Activated CD8-positive, alpha-beta memory T cell treated with anti-CD3 and anti-CD28 coated beads for 48 hours (primary cell): ENCODE measurements at places on chromosomes 4 and X.

- no peak for DNase-seq
Measured at GRCh38 chrX:84168095-84168494, 19.9 kb downstream of the RPS6KA6 start.

GRCh38 chr4:87498446-87498900 is 30.7 kb downstream of the SPARCL1 start:
- no peak for DNase-seq

- no peak for DNase-seq
Measured at GRCh38 chrX:47078129-47079043, at the start of gene RGN. TSS of gene RGN (plus strand) at chrX:47078443. CDS start at chrX:47081145, 2,702 bp downstream.

- DNase-seq: no peak
Measured at GRCh38 chr4:99677161-99677560, 19.5 kb upstream of the C4orf54 start.

DNA sequence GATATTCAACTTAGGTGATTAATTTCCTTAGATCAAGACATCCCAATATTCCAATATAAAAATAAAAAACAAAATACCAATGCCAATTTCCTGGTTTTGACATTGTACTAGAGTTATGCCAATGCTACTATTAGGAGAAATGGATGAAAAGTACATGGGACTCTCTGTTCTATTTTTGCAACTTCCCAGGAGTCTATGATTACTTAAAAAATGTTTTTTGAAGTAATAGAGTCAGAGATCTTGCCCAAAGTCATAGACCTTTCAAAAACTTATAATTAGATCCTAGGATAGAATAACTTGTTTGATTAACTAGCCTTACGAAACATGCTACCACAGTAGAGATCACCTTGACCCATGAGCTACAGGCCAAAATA is 73.6 kb upstream of the MAOA start:
- no peak for DNase-seq

DNA sequence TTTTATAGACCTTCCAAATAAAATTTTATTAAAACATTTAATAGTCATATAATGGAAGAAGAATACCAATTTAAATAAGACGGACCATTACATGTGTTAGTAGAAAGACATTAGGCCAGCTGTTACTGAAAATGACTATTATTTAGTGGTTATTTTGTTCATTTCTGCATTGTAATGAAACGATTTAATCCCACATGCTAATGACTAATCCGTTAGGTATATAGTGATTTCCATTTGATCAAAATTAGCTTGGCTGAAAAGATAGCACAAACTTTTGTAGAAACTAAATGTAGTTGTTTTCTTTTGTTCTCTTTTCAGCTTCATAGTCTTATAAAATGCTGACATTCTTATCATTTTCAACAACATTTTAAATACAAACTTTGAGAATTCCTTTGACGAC is 556.1 kb upstream of the TENM3 start:
- no peak for DNase-seq

DNA sequence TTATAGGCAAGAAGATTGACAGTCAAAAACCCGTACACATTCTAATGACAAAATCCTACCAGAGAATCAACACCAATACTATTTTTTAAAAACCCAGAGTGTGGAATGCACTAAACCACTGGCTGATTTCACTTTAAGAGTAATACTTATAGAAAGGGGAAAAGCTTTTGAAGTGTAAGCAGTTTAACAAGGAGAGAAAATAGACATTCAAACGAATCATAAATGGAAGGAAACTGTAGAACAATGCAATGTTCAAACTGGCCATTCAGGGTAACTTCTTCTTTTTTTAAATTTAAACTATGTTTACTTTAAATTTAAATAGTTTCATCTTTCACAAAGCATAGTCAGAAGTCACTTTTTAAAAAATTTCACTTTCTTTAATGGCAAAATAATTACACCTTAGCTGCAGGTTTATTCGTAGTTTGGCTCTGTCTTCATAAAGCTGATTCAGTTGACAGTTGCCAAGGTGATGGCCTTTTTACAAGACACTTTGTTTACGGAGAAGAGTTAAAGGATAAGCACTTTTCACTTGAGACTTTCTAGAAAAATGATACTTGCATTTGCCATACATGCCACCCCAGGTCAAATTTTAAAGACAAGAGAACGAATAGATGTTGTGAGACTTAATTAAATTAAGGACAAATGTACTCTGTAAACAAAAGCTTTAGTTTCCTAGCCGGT is 82.4 kb upstream of the KLF3 start:
- no peak for DNase-seq

DNA sequence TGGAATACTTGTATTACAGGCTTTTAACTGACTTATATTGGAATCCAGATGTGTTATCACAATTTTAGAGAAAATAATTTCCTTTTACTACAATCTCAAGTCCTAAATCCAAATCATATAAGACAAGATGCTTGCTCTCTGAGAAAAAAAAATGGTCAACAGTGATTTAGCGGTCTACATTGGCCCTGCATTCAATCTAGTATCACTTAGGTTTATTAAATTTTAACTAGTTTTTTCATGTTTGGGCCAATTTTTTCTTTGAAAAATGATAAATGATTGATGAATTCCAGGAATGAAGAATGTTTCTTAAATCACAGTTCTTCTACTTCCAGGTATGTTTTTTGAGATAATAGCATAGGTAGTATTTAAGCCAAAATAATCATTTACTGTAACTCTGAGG is 2.8 kb upstream of the FGG start:
- DNase-seq: no peak

DNA sequence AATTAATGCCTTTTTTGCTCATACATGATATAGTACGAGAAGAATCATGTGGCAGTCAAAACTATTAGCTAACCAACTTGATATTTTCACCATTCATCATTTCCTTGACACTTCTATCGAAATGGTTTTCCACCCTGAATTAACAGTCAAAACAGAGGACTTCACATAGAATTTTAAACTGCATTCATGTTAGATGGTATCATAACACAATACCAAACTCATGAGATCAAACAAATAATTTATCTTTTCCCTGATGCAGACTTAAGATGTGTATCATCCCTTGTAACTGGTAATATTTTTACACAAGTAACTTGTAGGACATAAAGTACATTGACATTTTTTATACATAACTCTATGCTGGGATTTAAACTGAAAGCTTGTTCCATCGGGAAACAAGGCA is 18.2 kb upstream of the ANTXR2 start:
- DNase-seq: no peak

DNA sequence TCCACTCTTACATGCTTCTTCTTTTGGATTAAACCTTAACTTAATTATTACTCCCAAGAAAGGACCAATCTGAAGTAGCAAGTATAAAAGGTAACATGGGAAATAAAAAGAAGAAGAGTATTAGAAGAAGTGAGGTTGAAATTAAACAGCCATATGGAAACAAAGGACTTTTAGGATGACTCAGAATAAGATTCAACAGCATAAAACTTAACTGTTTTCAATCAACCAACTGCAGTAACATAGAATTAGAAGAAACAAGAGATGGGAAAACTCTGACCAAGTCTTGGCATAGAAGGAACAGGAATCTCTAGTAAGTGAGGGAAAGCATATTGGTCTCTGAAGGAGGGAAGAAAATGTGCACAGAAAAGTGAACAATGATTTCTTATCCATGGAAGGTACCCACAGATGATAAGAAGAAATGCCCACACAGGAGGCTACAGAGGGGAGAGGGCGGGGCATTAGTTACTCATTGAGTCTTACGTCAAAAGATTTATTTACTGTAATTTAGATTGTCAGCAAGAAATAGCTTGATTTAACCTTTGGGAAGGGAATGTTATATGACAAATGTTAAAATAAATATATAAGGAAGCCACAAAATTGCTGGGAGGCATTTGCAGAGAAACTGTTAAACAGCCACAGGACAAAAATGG is 177.3 kb downstream of the BANK1 start:
- DNase-seq: no peak

- no peak for DNase-seq
Measured at GRCh38 chr4:3396600-3396999, 45.2 kb upstream of the HGFAC start.

- DNase-seq: no peak
Measured at GRCh38 chr4:142817442-142817841, 28.7 kb downstream of the INPP4B start.

GRCh38 chr4:99790796-99791617 is 25.6 kb upstream of the DAPP1 start:
- DNase-seq: no peak

- DNase-seq: peak; percentile 16
Measured at GRCh38 chr4:4995103-4995907, 24.0 kb downstream of the CYTL1 start.

DNA sequence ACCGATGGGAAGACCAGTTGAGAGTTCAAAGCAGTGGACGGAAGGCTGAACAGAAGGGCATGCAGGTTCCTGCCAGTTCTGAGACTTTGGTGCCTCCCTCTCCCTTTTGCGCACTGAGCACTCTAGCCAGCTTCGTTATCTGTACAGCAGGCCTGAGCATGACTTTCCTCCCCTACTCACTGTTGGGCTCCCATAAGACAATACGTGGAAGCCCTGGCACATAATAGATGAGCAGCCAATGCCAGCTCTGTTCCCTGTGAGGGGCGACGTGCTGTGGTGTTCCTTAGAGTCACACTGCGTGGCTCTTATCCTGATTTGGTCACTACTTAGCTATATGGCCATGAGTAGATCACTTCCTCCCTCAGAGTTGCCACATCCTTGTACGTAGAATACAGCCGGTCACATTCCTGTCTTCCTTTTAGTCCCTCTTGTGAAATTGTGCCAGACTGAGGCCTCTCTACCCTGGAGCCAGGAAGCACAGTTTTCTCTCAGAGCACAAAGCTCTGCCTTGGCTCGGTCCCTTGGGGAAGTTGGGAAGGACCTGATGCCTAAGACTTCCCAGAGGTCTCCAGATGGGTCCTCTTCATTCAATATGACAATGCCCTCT is 160.4 kb upstream of the MAMLD1 start:
- no peak for DNase-seq

DNA sequence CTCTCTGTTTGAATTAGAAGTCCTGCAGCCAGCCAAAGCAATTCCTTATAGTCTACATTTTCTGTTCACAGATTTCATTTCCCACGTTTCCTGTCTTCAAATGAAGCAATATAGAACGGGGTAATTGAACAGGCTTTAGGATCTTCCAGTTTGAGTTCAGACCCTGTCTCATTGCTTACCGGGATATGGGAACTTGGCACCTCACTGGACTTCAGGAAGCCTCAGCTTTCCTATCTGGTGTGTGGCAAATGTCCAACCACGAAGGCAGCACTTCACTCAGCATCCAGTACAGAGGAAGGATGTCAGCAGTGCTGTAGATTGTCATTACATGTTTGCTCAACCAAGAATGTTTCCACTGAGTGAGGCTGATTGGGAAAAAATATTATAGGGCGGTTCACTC is 271.1 kb upstream of the ZFP42 start:
- no peak for DNase-seq

DNA sequence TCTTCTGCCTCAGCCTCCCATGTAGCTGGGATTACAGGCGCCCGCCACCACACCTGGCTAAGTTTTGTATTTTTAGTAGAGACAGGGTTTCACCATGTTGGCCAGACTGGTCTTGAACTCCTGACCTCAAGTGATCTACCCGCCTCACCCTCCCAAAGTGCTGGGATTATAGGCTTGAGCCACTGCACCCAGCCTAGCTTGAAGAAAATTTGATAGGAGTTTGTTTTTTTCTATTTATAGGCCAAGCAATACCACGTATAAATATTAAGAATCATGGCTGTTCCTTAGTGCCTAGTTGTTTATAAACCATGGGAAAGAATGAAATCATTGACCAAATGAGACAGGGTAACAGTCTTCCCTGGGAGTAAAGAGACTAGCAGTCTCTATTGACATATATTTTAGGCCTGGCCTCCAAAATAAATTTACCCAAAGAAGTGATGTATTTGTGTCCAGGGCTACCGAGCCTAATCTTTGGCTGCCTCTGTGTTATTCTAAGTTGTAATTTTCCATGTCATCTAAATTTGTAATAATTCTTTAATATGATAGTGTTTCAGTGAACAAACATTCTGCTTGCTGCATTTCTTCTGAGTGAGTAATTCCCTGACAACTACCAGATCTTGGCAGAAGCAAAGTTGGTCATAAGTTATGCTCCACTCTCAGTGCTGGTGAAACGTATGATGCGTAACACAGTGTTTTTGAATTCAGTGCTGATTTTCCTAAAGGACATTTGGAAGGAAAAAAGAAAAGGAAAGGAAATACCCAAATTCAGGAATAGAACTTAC is 10.3 kb downstream of the PKD2 start:
- no peak for DNase-seq

- no peak for DNase-seq
Measured at GRCh38 chr4:101256222-101256621, 91.1 kb downstream of the PPP3CA start.

DNA sequence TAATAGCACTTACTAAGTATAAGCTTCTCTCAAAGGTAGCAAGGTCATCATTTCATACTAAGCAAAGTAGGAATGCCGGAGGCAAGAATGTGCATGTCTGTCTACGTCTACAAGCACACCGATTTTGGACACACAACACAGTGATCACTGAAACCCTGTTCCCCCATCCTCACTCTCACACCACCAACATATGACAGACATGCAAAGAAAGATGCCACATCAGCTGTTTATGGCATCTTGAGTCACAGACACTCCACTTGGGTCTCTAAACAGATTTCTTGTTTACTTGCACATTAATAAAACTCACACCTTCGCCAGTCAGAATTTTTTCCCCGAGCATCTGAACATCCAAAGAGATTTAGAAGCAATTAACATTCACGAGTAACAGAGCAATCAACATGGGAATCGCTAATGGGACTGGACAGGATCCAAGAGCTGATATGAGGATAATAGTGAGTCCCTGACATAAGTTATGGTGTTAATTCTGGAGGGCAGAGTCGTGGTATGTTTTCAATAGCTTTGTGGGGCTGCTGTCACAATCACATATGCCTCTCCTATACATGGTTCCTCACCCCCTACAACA is 324.1 kb downstream of the DHX15 start:
- no peak for DNase-seq

DNA sequence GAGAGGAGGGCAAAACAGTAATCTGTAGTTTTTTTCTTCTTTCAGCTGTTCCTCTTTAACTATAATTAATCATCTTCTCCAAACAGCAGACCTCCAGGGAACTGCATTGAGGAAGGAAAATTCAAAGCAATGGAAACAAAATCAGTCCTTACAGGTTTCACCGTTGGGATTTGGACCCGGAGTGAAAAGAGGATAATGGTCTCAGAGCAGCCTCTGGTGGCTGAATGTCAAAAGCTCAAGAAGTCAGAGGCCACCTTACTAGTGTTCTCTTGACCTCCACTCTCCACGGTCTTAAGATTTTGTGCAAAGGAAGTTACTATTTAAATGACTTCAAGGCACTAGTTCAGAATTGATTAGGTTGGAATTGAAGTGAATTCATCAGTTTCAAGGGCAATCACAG is 16.0 kb upstream of the MID1 start:
- DNase-seq: no peak
